ENCODE measurements at places on chromosomes 3 and 15.
A peak's percentile ranks its signal among the peaks of the same experiment; 100 is the strongest.

- no peak for DNase-seq
These were observed 37.7 kb upstream of the CPB1 start for GRCh38 chr3:148789906-148790305.

- DNase-seq = no peak
These were observed 76.0 kb upstream of the NECTIN3 start for GRCh38 chr3:110995461-110996231.

DNA sequence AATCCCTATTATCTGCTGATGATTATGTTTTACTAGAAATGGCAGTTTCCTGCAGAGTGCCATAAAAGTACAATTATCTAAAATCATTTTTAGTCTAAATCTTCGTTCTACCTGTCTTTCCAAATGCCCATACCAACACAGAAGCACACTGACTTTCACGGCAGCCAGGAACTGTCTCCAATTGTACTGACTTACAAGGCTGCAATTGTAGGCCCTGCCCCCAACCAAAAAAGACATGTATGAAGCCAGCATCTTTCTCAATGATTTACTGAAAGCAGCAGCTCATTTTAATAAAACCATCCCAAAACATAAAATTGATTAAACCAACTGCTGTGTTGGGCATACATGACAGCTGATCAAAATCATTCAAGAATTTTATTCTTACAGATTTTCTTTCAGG is 119.0 kb downstream of the TBC1D5 start:
- DNase-seq = peak; percentile 8

DNA sequence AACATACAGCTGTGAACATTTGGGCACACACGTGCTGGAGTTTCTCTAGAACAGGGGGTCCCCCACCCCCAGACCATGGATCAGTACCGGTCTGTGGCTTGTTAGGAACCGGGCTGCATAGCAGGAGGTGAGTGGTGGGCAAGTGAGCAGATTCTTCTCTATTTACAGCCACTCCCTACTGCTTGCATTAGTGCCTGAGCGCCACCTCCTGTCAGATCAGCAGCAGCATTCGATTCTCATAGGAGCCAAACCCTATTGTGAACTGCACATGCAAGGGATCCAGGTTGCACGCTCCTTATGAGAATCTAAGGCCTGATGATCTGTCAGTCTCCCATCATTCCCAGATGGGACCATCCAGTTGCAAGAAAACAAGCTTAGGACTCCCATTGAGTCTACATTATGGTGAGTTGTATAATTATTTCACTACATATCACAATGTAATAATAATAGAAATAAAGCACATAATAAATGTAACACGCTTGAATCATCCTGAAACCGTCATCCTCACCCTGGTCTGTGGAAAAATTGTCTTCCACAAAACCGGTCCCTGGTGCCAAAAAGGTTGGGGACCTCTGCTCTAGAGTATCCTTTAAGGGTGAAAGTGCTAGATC is 25.8 kb downstream of the CHRM5 start:
- no peak for DNase-seq

GRCh38 chr3:36993326-36994283 is at the start of gene MLH1:
MLH1 (plus strand) TSS chr3:36993518; CDS start chr3:36993548, 30 bp downstream.
- no peak for DNase-seq

DNA sequence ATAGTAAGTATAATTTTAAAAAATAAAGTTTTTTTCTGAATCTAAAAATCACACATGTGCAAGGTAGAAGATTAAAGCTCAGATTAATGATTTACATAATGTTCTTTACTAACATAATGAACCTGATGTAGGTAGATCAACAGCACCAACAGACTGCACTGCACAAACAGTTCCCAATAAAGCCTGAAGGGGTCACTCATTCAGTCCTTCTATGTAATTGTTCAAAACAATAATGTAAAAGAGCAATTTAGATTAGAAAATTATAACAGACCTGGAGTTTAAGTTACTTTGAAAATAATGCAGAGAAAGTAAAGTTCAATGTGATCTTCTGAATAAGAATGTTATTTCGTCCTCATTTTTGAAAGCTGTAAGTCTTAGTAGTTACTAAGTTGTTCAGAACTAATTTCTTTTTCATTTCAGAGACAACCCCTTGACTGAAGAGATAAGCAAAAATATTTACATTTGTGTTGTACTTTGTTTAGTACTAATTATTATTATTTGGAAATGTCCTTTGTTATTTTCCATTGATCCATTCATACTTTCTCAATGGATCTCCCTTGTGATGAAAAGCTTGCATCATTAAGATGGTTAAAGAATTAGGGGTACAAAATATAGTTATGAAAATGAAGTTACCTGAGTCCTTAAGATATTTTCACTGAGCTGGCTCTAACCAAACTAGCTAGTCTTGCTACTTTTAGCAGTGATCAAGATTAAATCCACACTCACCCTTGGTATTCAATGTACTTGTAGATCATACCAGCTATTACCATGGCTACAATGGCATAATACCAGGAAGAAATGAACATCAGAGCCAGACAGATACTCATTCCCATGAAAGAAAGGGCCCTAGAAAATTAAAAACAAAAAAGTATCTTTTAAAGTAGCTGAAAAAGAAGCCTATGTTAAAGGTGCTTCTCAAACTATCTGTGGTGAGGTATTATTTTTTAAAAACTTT is 16.8 kb downstream of the EMC4 start:
- DNase-seq = no peak
